NCI-H1694 (cell line): ENCODE measurements at places on chromosomes 3 and 15.

- DNase-seq = no peak
Measured at GRCh38 chr3:12946649-12947316, 105.4 kb upstream of the RPL32 start.

- DNase-seq = no peak
Measured at GRCh38 chr3:17431484-17432045, 310.9 kb downstream of the TBC1D5 start.

- DNase-seq = no peak
Measured at GRCh38 chr3:115397433-115397832, 225.9 kb upstream of the GAP43 start.

DNA sequence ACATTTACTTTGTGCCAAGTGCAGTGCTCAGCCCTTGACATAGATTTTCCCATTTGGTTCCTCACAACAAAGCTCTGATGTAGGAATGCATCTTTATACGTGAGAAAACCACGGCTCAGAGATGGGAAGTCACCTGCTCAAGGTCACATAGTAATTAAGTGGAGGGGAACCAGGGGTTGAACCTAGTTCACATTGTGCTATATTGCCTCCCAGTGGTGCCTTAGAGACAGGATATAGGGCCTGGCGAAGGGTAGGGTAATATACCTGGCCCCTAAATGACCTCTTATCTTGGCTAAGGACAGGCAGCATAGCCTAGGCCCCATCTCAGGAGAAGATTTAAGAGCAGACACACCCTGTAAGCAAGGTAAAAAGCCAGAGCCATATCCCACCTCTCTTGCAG lies 71.5 kb downstream of the FOXP1 start:
- no peak for DNase-seq

DNA sequence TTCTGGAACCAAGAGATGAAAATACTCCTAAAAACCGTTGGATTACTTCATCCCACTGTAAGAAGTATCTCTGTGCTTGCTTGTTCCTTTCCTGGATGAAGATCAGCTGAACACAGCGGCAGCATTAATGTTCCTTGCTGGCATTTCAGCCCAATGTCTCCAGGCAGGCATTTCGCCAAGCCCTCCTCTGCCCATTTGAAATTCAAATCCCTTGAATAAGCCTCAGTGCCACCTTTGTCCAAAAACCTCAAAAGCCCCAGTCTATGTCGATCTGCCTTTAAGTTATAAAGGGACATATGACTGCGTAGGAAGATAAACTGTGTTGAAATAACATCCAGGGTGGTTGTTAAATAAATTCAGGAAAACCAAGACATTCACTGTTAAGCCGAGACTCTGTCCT lies 156.8 kb upstream of the PDZRN3 start:
- DNase-seq = no peak

DNA sequence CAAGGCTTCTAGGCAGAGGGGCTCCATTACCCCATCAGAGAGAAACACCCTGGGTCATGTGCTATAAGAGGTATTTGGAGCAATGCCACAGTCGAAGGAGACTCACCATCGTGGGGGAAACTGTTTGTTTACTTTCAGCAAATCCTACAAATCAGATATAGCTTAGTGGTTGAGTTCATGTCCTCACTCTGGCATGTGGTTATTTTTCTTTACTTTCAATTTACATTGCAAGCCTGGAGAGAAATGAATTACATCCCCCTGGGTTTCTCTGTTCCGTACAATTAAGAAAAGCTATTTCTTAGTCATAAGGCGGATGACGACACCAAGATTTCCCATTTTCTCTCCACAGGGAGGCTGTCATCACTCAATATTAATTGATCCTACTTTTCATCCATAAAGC lies 36.9 kb downstream of the RFTN1 start:
- no peak for DNase-seq

GRCh38 chr3:65425880-65426279 lies 612.8 kb downstream of the MAGI1 start:
- DNase-seq = no peak

DNA sequence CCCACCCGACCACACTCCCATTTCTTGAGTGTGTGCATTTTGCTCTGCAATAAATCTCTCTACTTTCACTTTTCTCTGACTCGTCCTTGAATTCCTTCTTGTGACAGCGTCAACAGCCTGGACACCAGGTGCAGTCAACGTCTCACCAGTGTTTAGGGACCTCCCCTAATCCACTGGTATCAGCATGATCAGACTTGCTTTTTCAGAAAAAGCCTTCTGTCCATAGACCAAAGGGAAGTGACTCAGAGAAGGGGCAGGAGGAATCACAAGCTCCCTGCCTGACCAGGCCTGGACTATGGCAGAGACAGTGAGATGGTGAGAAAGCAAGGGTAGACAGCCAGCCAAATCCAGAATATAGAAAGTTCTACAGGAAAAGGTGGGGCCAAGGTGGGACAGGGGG lies 15.5 kb downstream of the CCR5 start:
- DNase-seq = no peak

GRCh38 chr3:41103200-41103599 lies 96.1 kb upstream of the CTNNB1 start:
- DNase-seq = no peak

DNA sequence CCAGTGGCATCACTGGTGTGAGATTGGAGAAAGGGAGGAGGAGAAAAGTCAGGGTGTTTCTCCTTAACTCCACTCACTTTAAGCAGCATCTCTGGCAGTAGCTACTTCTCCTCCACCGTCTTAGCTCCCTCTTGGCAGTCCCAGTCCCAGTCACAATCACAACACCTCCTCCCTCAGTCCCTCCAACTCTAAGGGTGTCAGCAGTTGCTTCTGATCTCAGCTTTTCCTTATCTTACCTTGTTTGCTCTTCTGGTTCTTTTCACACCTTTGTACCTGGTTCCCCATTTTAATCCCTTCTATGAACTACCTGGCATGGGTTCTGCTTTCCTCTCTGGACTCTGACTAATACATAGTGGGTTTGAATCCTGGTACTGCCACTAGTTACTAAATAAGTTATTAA lies 188.3 kb upstream of the CTDSPL start:
- no peak for DNase-seq

GRCh38 chr3:43288366-43288765 lies 2.0 kb downstream of the SNRK start:
- DNase-seq = no peak
